ENCODE measurements at places on chromosomes 16 and 17. TPM values are rescaled to one million over a fixed set of nuclear protein-coding genes. Genes with fewer than 3 reads are reported as not detected.

KRTAP2-1 gene
- total RNA-seq = not detected

FBXW10 gene
- total RNA-seq = 1.8 TPM

NXN gene
- 26.7 TPM for total RNA-seq

KCTD11 gene
- total RNA-seq = 10.1 TPM

UNC45B gene
- total RNA-seq = not detected

TMC8 gene
- total RNA-seq = 0.20 TPM

CD300LF gene
- total RNA-seq = not detected

GUCY2D gene
- total RNA-seq = not detected

KRT20 gene
- total RNA-seq = 0.61 TPM

DNAH9 gene
- not detected for total RNA-seq

CDRT15 gene
- not detected for total RNA-seq

SEPTIN12 gene
- total RNA-seq = not detected

SYCE1L gene
- total RNA-seq = 7.6 TPM

ITGB3 gene
- 5.1 TPM for total RNA-seq

CRYM gene
- total RNA-seq = 2.1 TPM

CETP gene
- not detected for total RNA-seq

FOXF1 gene
- not detected for total RNA-seq

NPIPB9 gene
- 1.6 TPM for total RNA-seq

HOXB3 gene
- 5.9 TPM for total RNA-seq

TMEM11 gene
- 71.0 TPM for total RNA-seq

BAIAP3 gene
- 1.8 TPM for total RNA-seq

RCVRN gene
- not detected for total RNA-seq

KRTAP16-1 gene
- total RNA-seq = not detected

KRT12 gene
- not detected for total RNA-seq

FAM171A2 gene
- 4.6 TPM for total RNA-seq

RUNDC3A gene
- 1.0 TPM for total RNA-seq

HOXB6 gene
- 3.3 TPM for total RNA-seq

KRT40 gene
- not detected for total RNA-seq

ZSCAN10 gene
- not detected for total RNA-seq

BCL6B gene
- total RNA-seq = not detected

TOX3 gene
- 0.23 TPM for total RNA-seq

MYH3 gene
- total RNA-seq = 0.99 TPM

ALOX15B gene
- total RNA-seq = not detected
